ENCODE measurements at places on chromosomes 6 and 20. TPM values are rescaled to one million over a fixed set of nuclear protein-coding genes. Genes with fewer than 3 reads are reported as not detected.

SIRPD gene
- not detected for total RNA-seq

GCM1 gene
- not detected for total RNA-seq

GRM1 gene
- 0.41 TPM for total RNA-seq

SF3B5 gene
- 156 TPM for total RNA-seq

NRN1 gene
- not detected for total RNA-seq

SOBP gene
- 0.51 TPM for total RNA-seq

RAD21L1 gene
- total RNA-seq, result 0.57 TPM

VSX1 gene
- total RNA-seq, result not detected

CFB gene
- 4.7 TPM for total RNA-seq

NMBR gene
- total RNA-seq, result not detected

EPHA7 gene
- not detected for total RNA-seq

ZSCAN23 gene
- 1.2 TPM for total RNA-seq

FBXO9 gene
- 53.1 TPM for total RNA-seq

HAO1 gene
- not detected for total RNA-seq
